CD8-positive, alpha-beta T cell (primary cell): ENCODE measurements at places on chromosomes 1 and 21. TPM values are rescaled to one million over a fixed set of nuclear protein-coding genes. Genes with fewer than 3 reads are reported as not detected.

PRAMEF4 gene
- not detected for total RNA-seq

LAX1 gene
- 16.1 TPM for total RNA-seq

CFHR3 gene
- not detected for total RNA-seq

KLHDC8A gene
- not detected for total RNA-seq

RGL1 gene
- 0.84 TPM for total RNA-seq

LPAR3 gene
- 0.58 TPM for total RNA-seq

NCF2 gene
- 1.3 TPM for total RNA-seq

USF1 gene
- 98.8 TPM for total RNA-seq

CR1 gene
- total RNA-seq, result 8.0 TPM

HRNR gene
- not detected for total RNA-seq

EGLN1 gene
- 12.2 TPM for total RNA-seq

ARMH1 gene
- total RNA-seq, result 117 TPM

C1orf115 gene
- 0.16 TPM for total RNA-seq

DLGAP3 gene
- total RNA-seq, result 0.44 TPM

ARHGAP29 gene
- not detected for total RNA-seq

C1QTNF12 gene
- 5.1 TPM for total RNA-seq

ZBTB21 gene
- total RNA-seq, result 130 TPM

AIM2 gene
- 0.43 TPM for total RNA-seq

RGS13 gene
- total RNA-seq, result 0.75 TPM

OR2L13 gene
- total RNA-seq, result not detected

CATSPERE gene
- total RNA-seq, result 0.33 TPM

RNU1-4 gene
- total RNA-seq, result 3,774 TPM

GORAB gene
- 26.1 TPM for total RNA-seq

CFHR1 gene
- not detected for total RNA-seq

NCAM2 gene
- total RNA-seq, result not detected

GBP5 gene
- total RNA-seq, result 125 TPM

TNFSF4 gene
- total RNA-seq, result 0.36 TPM
